ENCODE measurements at places on chromosomes 12 and 14. TPM values are rescaled to one million over a fixed set of nuclear protein-coding genes. Genes with fewer than 3 reads are reported as not detected.

NKX2-1 gene
- total RNA-seq = not detected

VASH1 gene
- total RNA-seq = 2.6 TPM

EAPP gene
- 63.9 TPM for total RNA-seq

C14orf39 gene
- total RNA-seq = not detected

SUOX gene
- total RNA-seq = 9.2 TPM

RPL41 gene
- 4,326 TPM for total RNA-seq

P2RX7 gene
- total RNA-seq = 1.7 TPM

CCND2 gene
- total RNA-seq = 44.0 TPM

OXA1L gene
- total RNA-seq = 52.9 TPM

RNF212B gene
- total RNA-seq = not detected

CLEC14A gene
- total RNA-seq = 3.6 TPM

FMNL3 gene
- 13.9 TPM for total RNA-seq

OR4K14 gene
- not detected for total RNA-seq

TAS2R9 gene
- not detected for total RNA-seq

PRH2 gene
- 0.18 TPM for total RNA-seq

FOXG1 gene
- under 0.01 TPM for total RNA-seq

PPP1R3E gene
- 2.6 TPM for total RNA-seq

ASB2 gene
- total RNA-seq = 0.28 TPM

OTX2 gene
- total RNA-seq = not detected

TEX52 gene
- total RNA-seq = not detected

MGP gene
- 8.0 TPM for total RNA-seq

CIT gene
- total RNA-seq = 5.1 TPM

KRT81 gene
- total RNA-seq = 0.28 TPM

FSCB gene
- total RNA-seq = not detected

KERA gene
- total RNA-seq = not detected

BLOC1S1 gene
- 136 TPM for total RNA-seq

USP5 gene
- 76.5 TPM for total RNA-seq

HOXC5 gene
- total RNA-seq = not detected

RPS26 gene
- total RNA-seq = 82.2 TPM

VRTN gene
- total RNA-seq = not detected

PTPRQ gene
- total RNA-seq = 2.8 TPM

CCDC175 gene
- total RNA-seq = not detected

SOX5 gene
- 6.1 TPM for total RNA-seq

SART3 gene
- total RNA-seq = 116 TPM

ABCD2 gene
- total RNA-seq = 0.09 TPM

SMCO3 gene
- total RNA-seq = 0.92 TPM

GALNT9 gene
- total RNA-seq = 0.14 TPM

B4GALNT3 gene
- total RNA-seq = not detected

ATL1 gene
- total RNA-seq = 7.0 TPM

PLXNC1 gene
- 7.7 TPM for total RNA-seq

SMIM41 gene
- 9.8 TPM for total RNA-seq
